Upper lobe of right lung (tissue), 1 donor: ENCODE measurements at places on chromosomes 12 and 14. TPM values are rescaled to one million over a fixed set of nuclear protein-coding genes. Genes with fewer than 3 reads are reported as not detected.

DNA sequence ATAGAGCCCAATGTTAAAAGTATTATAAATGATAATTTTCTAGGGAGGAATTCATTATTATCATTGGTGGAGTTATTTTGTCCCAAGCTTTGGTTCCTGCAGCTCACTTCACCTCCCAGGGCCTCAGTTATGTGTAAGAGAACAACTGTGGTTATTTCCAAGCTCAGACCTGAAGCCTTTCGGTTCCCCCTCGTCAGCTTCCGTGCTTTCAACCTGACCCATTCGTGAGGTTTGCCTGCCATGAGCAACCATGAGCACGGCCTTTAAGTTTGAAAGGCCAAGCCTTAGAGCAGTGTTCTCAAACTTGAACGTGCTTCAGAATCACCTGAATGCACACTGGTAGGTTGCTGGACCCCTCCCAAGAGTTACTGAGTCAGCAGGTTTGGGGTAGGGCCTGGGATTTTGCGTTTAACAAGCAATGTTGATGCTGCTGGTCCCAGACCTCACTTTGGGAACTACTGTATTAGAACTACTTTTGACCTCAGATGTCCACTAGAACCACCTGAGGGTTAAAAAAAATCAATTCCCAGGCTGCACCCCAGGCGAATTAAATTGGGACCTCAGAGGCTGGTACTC lies 133.0 kb upstream of the PRMT8 start:
- DNase-seq: no peak

- no peak for DNase-seq
Observed at GRCh38 chr12:123047289-123047688, 66.8 kb downstream of the ARL6IP4 start.

DNA sequence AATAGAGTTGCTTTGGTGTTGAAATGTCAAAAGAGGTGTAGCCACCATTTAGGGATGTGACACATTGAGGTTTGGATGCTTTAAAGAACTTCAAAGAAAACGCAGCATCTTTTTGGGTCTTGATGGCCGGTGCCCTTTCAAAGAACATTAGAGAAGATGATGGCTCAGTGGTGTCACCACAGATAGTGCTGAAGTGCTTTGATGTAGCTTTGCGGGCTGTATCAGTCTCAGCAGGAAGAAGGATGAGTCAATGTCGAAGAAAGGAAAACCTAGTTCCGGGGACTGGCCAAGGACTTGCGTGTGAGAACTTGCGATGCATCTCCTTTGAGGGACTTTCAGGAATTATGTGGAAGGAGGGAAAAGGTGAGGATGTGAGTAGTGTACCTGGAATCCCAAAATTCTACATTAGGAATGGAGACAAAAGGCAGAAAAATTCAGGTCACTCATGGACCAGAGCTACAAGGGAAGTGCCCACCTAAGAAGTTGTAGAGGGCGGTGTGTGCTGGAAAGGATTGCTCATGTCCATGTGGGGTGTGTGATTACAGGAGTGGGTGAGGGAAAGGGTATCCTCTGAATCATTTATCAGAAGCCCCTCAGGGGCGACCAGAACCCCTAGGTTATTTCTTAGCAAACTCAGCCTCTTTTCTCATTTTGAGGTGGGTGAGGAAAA lies 39.7 kb upstream of the GZMB start:
- no peak for DNase-seq

GRCh38 chr12:3281588-3282383 lies 204.6 kb downstream of the TSPAN9 start:
- DNase-seq: no peak

GRCh38 chr12:54333420-54334034 lies 8.6 kb downstream of the COPZ1 start:
- DNase-seq: no peak

MRPL42 gene
- total RNA-seq: 49.4 TPM

DNA sequence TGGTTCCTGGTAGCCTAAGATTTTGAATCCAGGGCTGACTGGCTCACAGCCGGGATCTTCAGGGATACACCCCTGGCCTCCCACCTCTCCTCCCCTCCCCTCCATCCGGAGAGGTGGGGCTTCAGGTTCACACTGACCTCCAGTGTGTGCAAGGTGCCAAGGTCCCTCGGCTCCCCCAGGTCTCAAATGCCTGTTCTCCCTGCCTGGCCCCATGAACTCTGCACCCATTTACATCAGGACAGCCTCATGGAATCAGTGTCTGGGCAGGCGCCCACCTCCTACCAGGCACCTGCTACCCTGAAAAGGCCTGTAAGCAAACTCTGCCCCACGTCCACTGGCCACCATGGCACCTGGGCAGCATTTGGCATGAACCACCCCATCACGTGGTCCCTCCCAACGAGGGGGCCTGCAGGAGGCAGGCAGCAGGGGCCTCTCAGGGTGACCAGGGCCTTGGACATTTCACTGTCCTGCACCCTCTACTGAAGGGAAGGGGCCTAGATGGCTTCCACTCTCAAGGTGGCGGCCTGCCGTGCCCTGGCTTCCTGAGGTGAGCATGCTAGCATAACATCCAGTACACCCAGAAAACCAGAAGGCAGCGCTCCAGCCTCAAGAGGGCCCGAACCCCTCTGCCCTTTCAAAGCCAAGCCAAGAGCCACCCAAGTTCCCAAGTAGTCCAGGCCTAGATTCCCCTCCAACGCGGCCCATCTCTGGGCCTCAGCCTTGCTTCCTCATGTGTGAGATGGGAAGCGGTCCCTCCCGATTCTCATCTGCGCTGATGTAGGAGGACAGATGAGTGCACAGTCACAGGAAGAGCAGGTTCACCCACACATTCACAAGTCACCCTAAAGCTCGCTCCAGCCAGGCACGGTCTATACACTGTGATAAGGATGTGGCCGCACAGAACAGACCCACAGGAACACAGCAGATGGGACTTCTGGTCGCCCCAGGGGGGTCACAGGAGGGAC lies 37.3 kb downstream of the CCDC85C start:
- DNase-seq: no peak

RNF212B gene
- total RNA-seq: not detected

- no peak for DNase-seq
Observed at GRCh38 chr12:100737168-100737567, 57.4 kb upstream of the ANO4 start.

GRCh38 chr12:4866299-4866698 lies 43.4 kb upstream of the KCNA1 start:
- DNase-seq: no peak

- peak; percentile 96 for DNase-seq
Observed at GRCh38 chr12:50763639-50764285, at the start of gene ATF1. TSS of gene ATF1 (plus strand) at chr12:50764101. CDS start at chr12:50780146, 16,045 bp downstream.

AICDA gene
- total RNA-seq: 0.75 TPM
